Amygdala (tissue), 56 donors: ENCODE measurements at places on chromosomes 2 and 18.

GRCh38 chr2:149972066-149972465 is 384.5 kb upstream of the MMADHC start:
- DNase-seq = no peak

- DNase-seq = no peak
Measured at GRCh38 chr2:241986836-241987641, 117.5 kb downstream of the RTP5 start.

DNA sequence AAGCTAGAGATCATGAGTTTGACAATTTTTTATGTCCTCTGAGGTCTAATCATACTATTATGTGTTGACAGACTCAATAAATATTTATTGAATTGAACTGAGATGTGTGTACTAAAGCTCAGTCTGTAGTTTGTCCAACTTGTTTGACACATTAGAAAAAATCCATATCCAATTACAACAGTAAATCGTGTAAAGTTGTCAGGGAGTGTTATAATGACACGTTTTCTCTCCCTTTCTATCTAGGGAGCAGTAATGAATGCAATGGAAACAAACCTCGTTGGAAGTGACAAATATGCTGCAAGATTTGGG is 28.4 kb downstream of the ITGA4 start:
- no peak for DNase-seq

- no peak for DNase-seq
Measured at GRCh38 chr2:204027091-204027490, 90.5 kb downstream of the ICOS start.

DNA sequence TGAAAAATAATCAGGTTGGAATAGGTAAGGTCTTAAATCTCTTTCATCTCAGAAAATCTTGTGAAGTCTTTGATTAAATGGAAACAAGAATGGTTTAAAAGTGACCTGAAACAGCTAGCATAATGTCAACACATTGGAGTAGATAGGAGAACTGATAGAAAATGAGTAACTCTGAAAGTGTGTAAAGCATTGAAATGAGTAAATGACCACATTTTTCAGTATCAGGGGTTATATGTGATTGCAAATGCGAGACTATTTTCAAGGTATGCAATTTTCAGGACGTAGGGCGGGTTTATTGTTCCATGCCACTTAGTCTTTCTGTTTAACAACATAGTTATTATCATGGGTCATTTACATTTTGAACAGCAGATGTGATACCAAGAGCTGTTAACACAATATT is 1383.2 kb downstream of the LRP1B start:
- no peak for DNase-seq

DNA sequence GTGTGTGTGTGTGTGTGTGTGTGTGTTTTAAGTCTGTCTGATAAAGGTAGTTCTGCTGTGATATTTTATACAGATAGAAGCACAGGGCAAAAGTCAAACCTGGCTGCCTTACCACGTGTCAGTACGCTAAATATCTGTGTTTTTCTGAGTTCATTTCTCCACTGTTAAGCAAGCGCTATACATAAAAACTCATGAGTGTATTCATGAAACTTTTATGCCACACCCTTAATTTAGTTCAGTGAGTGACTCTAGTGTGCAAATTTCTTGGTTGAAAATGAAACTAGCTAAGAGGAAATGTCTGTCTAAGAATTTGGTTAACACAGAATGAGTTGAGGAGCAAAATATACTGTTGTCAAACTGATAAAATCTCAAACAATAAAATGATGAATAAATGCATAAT is 11.2 kb downstream of the CASP10 start:
- no peak for DNase-seq

GRCh38 chr18:57909620-57910019 is 106.5 kb upstream of the ATP8B1 start:
- DNase-seq = no peak

DNA sequence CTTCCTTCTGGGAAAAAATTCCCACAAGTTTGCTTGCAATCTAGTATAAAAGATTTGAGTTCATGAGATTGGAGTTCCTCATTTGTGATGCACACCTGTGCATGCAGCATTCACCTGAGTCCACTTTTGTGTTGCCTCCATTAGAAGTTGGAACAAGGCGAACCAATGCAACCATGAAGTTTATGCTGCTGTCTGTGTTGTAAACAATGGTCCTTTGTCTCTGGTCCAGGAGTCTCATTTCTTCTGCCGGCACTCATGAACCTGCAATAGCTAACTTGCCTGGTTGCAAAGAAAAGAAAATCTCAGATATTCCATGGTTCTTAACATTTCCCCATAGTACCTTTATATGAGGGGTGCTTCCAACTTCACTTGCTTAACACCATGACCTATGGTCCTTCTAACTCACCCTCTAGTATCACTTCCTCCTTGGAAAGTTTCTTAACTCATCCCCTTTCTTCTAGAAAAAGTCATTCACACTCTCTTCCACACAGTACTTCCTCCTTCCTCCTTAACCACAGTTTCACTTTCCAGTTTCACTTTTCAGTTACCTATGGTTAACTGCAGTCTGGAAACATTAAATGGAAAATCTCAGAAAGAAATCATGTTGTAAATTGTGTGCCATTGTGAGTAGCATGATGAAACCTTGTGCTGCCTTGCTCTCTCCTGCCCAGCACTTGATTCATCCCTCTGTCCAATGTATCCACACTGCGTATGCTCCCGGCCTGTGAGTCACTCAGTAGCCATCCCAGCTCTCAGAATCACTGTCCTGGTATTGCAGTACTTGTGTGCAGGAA is 128.8 kb upstream of the TRIB2 start:
- no peak for DNase-seq

DNA sequence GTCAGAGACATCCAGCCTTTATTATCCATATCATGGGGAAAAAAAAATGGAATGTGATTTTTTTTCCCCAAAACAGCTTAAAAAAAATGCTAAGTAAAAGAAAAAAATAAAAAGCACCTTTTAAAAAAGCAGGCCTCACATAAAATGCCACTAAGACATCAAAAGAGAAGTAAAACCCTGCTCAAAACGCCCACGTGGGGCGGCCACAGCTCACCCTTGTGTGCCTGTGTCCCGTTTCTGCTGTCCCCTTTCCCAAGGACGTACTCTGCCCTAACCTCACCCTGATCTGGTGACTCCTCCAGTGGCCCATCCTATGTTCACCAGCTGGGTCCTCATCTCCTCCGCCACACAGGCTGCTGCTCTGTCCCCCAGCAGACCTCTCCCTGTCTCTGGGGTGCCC is 125.4 kb downstream of the NEDD4L start:
- DNase-seq = no peak
